ENCODE measurements at places on chromosomes 12 and 14.

DNA sequence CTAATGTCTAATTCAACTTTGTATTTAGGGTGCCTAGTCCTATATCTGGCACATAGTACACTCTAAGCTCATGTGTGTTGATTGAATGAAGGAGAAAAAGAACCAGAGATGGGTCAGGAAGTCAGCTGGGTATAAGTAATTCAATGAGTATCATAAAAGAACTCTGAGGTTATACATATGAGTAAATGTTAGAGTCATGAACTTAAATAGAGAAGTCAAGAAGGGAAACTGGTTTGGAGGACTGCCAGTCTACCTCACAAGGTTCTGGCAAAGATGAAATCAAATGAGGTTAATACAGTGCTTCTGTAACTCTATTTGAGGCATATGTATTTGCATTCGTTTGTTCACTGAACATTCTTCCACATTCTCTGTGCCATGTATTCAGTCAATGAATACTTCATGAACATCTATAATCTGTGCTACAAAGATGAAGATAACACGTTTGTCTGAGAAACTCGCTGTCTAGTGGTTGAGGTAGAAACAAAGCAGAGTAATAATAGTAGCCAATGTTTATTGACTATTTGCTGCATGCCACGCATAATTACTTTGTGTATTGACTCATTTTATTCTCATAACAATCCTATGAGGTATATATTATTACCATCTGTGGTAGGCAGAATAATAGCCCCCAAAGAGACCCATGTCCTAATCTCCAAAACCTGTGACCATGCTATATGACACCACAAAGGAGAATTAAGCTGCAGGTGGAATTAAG, 88.9 kb downstream of the PTGER2 start:
- no peak for DNase-seq

DNA sequence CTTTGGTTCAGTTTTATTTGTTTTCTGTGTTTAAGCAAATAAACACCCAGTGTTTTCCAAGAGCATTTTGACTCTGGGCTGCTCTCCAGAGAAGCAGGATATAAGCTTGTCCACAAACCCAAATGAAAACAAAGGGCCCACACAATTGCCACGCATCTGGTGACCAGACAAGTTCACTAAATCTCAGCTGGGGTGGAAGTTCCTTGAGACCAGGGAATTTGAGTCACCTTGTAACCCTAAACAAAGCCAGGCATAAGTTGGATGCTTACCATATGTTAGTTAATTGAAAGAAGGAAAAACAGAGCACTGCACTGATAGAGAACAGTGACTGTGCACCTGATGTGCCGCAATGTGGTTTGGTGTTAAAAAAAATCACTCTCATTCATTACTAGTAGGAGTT, 1.6 kb upstream of the TXNRD1 start:
- DNase-seq = no peak

DNA sequence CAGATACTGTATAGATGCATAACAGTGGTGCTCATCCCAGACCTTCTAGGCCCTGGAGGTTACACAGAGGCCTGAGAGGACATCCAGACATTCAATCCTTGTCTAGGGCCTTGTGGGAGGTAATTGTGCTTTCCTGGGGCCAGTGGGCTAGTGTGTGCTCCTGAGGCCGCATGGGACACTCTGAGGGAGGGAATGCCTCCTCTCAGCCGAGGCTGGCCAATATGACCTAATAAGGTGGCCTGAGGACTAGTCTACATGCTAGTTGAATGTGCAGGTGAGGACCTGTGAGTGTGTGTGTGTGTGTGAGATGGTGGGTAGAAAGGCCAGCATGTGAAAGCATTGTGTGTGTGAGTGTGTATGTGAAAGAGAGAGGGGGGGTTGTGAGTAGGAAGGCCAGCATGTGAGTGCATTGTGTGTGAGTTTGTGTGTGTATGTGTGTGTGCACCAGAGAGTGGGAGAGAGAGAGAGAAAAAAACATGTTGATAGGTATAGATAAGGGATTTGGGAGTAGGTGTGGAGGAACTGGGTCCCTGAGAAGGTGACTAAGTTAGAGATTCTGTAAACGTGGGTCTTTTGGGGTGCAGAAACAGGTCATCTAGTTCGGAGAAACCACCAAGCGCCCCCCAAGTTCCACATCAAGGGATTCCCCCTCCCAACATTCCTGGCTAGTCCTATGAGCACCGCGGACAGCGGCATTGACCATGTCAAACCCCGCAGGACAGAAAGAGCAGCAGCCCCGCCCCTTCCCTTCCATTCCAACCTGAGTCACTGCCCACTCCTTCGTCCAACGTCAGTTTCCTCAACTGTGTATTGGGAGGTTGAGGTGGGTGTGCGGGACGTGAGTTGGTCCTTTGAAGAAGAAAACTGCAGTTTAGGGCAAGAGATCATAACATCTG, 9.7 kb upstream of the KRT81 start:
- no peak for DNase-seq

DNA sequence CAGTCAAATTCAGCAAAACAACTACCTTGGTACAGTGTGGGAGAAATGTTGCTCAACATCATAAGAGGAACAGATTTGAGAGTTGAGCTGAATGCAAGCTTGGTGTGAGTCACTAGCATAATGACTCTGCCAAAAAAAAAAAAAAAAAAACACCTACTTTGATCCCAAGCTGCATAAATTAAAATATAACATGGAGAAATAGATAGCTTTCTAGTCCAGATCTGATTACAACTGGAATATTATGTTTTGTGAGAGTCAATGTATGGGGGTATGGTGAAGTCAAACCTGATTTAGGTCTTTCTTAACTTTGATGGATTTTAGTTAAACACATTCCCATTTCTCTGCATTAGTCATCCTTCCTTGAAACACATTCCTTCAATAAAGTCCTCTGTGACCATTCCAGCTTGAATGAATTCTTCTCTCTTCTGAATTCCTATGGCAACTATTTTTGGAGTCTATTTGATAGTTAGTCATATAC, 188.1 kb downstream of the SLC5A8 start:
- no peak for DNase-seq

- peak; percentile 81 for DNase-seq
Measured at GRCh38 chr12:7108003-7108795, 815 bp downstream of the C1RL start.

DNA sequence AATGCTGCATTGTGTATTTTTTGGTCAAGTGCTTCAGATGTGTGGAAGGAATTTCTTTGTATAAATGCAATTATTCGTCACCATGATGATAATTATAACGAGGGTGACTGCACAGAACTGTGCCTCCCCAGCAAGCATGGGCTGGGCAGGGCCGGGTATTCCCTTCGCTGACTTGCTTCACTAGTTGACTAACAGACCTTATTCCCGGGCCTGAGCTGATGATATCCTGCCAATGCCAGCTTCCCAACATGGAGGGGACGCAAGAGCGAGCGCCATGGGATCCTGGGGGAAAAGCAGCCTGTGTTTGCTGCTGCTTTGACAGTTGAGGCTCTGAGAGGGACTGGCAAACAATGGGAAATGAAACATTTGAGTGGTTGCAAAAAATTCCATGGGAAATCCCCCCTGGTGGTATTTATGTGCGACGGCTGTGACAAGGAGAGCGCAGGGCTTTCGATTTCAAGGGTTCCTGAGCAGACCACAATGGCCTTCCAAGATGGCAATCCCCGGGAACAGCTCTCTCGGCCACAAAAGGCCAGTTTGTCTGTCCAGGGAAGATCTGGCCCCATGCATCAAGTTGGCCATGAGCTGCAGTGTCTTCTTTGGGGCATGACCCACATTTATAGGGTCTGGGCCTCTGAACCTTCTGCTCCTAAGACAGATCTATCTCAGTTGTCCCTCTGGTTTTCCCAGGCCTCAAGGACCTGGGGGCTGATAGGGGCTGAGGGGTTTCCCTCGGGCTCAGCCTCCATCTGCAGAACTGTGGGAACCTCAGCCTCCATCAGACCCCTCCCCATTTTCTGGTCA, 21.9 kb upstream of the MAP1LC3B2 start:
- DNase-seq = no peak

GRCh38 chr14:104296388-104297312, 158.3 kb downstream of the KIF26A start:
- DNase-seq = no peak

- DNase-seq = no peak
Measured at GRCh38 chr14:61577506-61577931, 117.8 kb upstream of the HIF1A start.

DNA sequence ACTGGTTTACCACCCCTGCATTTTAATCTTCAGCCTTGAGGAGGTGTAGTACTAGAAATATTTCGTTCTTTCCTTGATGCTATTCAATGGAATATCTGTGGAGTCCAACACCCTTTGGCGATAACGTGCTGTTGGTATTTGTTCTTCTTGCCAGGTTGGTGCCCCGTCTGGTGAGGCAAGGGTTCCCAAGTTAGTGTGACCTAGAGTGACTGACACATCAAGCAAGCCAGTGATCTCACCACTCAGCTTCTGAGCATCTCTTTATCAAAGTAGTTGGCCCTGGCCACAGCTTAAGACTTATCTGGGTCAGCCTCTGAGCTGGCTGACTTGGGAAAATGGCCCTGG, 60.2 kb downstream of the PLXNC1 start:
- no peak for DNase-seq

GRCh38 chr14:72812292-72812851, 81.5 kb downstream of the DPF3 start:
- no peak for DNase-seq

GRCh38 chr14:69593018-69593677, 18.2 kb upstream of the SUSD6 start:
- no peak for DNase-seq

DNA sequence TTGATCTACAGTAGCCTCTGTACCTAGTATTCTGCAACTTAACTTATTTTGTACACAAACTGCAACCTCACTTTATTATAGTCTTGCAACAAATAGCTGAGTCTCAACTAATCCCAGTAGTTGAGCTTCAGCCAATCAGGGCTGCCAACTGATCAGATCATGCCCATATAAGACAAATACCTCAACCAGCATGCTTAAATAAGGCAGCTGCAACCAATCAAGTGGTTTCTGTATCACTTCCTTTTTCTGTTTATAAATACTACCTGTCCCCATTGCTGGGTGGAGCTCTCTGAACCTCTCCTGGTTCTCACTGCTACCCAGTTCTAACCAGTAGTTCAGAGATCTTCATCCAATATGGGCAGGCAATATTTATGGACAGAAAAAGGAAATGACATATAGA, 248.5 kb upstream of the FBXO33 start:
- DNase-seq = no peak

GRCh38 chr12:16019136-16019535, 108.0 kb downstream of the DERA start:
- no peak for DNase-seq

- no peak for DNase-seq
Measured at GRCh38 chr12:47032644-47033043, 46.8 kb upstream of the PCED1B start.

DNA sequence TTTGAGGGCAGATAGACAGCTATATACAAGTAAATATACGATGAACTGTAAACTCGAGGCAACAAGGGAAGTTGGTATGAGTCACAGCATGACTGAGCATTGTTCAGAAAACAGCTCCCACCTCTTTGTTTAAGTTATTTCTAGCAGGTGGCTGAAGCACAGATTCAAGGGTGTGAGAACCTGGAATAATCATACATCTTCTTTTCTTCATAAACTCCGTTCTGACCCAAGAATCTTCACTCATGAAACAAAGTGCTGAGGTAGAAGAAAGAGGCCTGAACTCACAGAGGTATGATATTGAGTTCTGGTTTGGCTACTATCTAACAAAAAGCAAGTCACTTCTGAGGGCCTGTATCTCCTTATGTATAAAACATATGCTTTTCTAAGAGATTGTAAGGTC, 364.1 kb upstream of the KITLG start:
- DNase-seq = no peak
